ENCODE measurements at places on chromosomes 5 and 9. TPM values are rescaled to one million over a fixed set of nuclear protein-coding genes. Genes with fewer than 3 reads are reported as not detected.

- no peak for DNase-seq
- H3K36me3 ChIP-seq, result no peaks in the 10 kb centered on the region
- no peaks in the 10 kb centered on the region for H3K4me1 ChIP-seq
- no peak overlapping the region for H3K4me3 ChIP-seq
- no peak overlapping the region for H3K27ac ChIP-seq
These were observed 67.2 kb upstream of the IER5L start for GRCh38 chr9:129245276-129245675.

GRCh38 chr5:37723162-37723961 is 116.5 kb downstream of the GDNF start:
- no peaks in the 10 kb centered on the region for H3K4me1 ChIP-seq
- H3K27ac ChIP-seq, result no peak overlapping the region
- H3K4me3 ChIP-seq, result no peak overlapping the region
- H3K27me3 ChIP-seq, result no peaks in the 10 kb centered on the region

DNA sequence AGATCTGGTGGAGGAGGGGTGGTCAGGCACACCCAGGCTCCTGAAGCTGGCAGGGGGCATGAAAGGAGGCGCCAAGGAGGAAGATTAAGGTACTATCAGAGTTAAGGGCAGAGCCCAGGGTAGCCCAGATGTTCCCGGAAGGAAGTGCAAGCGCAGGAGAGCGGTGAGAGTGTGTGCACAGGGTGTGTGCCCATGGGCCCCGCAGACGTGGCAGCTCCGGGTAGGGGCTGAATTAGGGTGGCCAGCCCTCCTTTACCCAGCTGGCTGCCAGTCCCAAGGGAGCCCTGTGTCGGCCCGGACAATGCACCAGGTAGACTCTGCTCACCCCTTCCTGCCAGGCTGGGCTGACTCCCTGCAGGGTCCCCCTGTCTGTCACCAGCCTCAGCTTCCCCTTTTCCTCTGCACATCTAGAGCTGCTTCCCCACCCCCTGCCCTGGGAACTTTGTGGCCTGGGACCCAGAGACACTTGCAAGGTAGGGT is at the start of gene SMIM33:
Gene SMIM33, plus strand, starts transcription at position 184 of the 480 bp plus-strand sequence. Its CDS starts 118 bp downstream, at position 302.
- H3K4me3 ChIP-seq, result no peak within 1 kb of the TSS
- H3K27me3 ChIP-seq, result no peaks in the 10 kb centered on the region
- H3K27ac ChIP-seq, result no peak within 1 kb of the TSS
- no peaks in the 10 kb centered on the region for H3K4me1 ChIP-seq

DNA sequence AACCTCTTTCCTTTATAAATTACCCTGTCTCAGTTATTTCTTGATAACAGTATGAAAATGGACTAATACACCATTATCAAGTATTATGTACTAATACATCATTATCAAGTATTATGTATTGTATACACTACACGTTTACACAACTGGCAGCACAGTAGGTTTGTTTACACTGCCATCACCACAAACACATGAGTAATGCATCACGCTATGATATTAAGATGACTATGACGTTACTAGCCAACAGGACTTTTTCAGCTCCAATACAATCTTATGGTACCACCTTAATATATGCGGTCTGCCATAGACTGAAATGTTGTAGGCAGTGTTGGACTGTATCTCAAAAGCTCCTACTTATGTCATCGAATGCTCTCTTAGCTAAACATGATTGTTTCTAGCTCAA is 28.2 kb downstream of the PRELID2 start:
- DNase-seq, result no peak
- no peak overlapping the region for H3K27ac ChIP-seq
- peaks cover 13% of the 10 kb centered on the region for H3K36me3 ChIP-seq
- H3K4me3 ChIP-seq, result no peak overlapping the region
- no peaks in the 10 kb centered on the region for H3K4me1 ChIP-seq
- no peaks in the 10 kb centered on the region for H3K27me3 ChIP-seq

- no peak for DNase-seq
- no peaks in the 10 kb centered on the region for H3K27me3 ChIP-seq
- peaks cover 3% of the 10 kb centered on the region for H3K4me1 ChIP-seq
- H3K27ac ChIP-seq, result no peak overlapping the region
These were observed 62.0 kb upstream of the RNF130 start for GRCh38 chr5:180133551-180133950.

DNA sequence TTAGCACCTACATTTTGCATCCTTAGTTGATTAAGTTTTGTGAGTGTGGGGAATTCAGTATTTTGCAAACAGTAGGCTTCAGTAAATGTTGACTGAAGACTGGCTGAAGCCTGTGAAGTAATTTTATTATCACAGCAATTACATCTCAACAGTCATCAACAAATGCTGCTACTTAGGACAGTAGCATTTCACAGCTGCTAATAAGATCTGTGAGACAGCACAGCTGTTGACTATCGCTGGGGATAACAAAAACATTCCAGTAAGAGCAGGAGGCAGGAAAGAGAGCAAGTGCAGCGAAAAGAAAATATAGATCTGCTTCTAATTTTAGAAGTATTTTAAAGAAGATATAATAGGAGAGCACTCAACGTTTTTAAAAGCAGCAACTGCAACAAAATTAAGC is 117.3 kb upstream of the FGF10 start:
- H3K4me3 ChIP-seq, result no peak overlapping the region
- no peaks in the 10 kb centered on the region for H3K27me3 ChIP-seq
- H3K4me1 ChIP-seq, result no peaks in the 10 kb centered on the region

DNA sequence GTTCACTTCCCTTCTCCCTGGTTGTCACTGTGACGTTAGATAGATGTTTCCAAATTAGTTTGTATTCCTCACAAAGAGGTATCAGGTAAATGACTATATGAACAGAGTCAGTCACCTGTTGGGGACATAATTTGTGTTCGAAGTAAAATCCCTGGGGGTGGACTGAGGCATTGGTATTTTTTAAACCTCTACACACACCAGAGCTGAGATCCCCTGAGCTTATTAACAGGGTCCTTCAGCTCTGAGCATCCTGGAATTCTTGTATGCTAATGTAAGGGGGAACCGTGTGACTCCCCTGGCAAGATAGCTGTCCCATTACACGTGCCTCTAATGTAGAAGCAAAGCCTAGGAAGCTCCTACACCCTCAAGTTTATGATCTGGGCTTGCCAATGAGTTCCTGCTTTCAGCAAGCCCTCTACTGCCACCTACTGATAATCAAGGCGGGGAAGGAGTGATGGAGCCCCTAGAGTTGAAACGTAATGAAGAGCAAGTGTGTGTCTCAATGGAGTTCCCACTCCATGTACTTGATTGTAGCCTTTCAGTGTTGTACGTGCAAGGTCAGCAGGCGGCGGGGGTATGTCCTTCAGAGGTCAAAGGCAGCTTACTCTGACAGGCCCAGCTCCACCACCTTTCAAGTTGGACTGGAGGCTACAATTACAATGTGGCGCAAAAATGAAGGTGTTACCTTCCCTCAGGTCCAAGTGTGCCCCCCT is 14.4 kb downstream of the PRKACG start:
- no peak for DNase-seq
- no peaks in the 10 kb centered on the region for H3K27me3 ChIP-seq
- no peak overlapping the region for H3K4me3 ChIP-seq
- no peak overlapping the region for H3K27ac ChIP-seq

- no peak for DNase-seq
- no peaks in the 10 kb centered on the region for H3K4me1 ChIP-seq
- H3K36me3 ChIP-seq, result no peaks in the 10 kb centered on the region
- no peak overlapping the region for H3K4me3 ChIP-seq
- no peaks in the 10 kb centered on the region for H3K27me3 ChIP-seq
These were observed 31.3 kb downstream of the PARP8 start for GRCh38 chr5:50697739-50698138.

- H3K27ac ChIP-seq, result no peak overlapping the region
- no peaks in the 10 kb centered on the region for H3K27me3 ChIP-seq
- H3K4me3 ChIP-seq, result no peak overlapping the region
- no peak for DNase-seq
These were observed 62.3 kb downstream of the MAST4 start for GRCh38 chr5:66658516-66658915.

DNA sequence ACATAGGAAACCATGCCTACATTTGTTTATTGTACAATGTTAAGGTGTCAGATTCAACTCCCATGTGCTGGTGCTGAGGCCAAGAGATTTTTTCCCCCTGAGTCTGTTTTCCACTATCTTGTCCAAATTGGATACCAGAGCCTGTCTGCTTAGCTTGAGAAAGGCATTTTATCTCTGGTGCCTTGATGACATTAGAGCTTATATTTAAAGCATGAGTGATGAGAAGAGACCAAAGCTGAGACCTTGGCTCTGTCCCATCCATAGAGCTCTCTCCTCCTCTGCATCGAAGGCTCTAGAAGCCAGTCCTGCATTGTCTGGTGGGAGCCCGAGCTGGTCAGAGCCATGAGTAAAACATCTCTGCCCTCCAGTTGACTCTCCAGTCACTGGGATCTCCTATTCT is 10.4 kb upstream of the PPP2CA start:
- DNase-seq, result no peak
- no peak overlapping the region for H3K4me3 ChIP-seq
- H3K4me1 ChIP-seq, result no peaks in the 10 kb centered on the region
- no peaks in the 10 kb centered on the region for H3K36me3 ChIP-seq
- H3K27me3 ChIP-seq, result no peaks in the 10 kb centered on the region

DNA sequence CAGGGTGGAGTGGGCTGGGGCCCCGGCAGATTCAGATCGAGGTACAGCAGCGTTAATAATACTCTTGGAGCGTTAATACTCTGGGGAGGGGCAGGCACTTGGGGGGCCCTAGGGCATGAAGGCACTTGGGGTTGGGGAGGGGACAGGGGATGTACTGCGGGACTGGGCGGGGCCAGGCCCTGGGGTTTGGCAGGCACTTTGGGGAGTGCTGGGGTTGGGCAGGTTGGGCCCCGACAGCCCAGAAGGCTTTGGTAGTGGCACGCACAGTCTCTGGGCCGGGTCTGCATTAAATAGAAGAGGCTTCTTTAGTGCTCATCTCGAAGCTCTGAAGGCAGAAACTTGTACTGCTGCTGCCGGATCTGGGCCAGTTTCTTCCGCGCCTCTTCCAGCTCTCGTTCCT is 7.8 kb upstream of the TPM2 start:
- no peak for DNase-seq

- H3K27me3 ChIP-seq, result no peaks in the 10 kb centered on the region
- no peaks in the 10 kb centered on the region for H3K4me1 ChIP-seq
- no peak for DNase-seq
- H3K27ac ChIP-seq, result no peak overlapping the region
- H3K4me3 ChIP-seq, result no peak overlapping the region
- no peaks in the 10 kb centered on the region for H3K36me3 ChIP-seq
These were observed 582.7 kb upstream of the DMAC1 start for GRCh38 chr9:8382266-8382665.

DNA sequence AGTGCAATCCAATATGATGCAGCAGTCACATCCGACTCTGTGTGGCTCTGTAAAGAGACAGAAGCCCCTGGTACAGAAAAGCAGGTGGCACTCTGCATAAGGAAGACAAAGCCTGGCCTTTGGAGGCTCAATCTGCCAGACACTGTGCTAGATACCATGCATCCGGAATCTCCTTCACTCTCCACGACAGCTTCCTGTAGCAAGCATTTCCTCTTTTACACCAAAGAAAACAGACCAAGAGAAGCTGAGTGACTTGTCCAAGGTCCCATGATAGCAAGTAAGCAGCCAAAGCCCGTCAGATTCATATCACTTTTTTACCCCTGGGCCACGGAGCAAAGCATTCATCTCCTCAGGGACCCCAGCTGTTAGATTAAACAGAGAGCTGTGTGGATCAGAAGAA is 64.2 kb upstream of the SMIM23 start:
- H3K4me3 ChIP-seq, result no peak overlapping the region
- H3K27me3 ChIP-seq, result no peaks in the 10 kb centered on the region
- DNase-seq, result no peak
- H3K36me3 ChIP-seq, result no peaks in the 10 kb centered on the region

GRCh38 chr9:20200991-20201431 is 412.2 kb upstream of the SLC24A2 start:
- H3K27me3 ChIP-seq, result no peaks in the 10 kb centered on the region
- DNase-seq, result no peak
- no peaks in the 10 kb centered on the region for H3K36me3 ChIP-seq
- H3K4me1 ChIP-seq, result peaks cover 4% of the 10 kb centered on the region

DNA sequence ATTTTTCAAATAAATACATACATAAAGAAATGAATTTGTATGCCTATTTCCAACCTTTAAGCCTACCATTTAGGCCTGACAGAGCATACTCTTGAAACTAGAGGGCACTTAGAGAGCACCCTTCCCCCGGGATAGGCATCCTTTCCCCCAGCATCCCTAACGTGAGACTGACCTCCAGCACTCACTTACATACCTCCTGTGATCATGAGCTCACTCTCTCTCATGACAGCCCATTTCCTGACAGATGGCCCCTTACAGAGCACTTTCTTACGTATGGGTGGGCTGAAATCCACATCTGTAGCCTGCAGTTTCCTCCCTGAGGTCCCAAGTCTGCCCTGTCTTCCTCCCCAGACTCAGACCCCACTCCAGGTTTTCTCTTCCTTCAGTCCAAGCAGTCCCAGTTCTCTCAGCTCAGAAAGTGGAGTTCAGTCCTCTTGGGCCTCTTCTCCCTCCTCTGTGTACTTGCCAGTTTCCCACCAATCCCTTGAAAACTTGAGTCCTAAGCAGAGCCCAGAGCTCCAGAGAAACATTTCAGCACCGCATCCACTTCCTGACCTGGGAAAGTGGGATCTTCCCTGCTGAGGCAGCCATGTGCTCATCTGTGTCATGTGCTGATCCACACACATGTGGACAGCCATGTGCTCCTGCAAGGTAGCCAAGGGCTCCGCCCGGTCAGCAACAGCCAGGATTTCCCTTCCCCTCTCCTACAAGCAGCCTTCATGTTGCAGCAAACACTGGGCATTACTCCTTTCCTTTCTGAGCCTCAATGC is 2.2 kb upstream of the CDX1 start:
- H3K27ac ChIP-seq, result peak overlapping the region; percentile 57
- H3K36me3 ChIP-seq, result no peaks in the 10 kb centered on the region
- peaks cover 8% of the 10 kb centered on the region for H3K4me1 ChIP-seq
- peaks cover 45% of the 10 kb centered on the region for H3K27me3 ChIP-seq

DNA sequence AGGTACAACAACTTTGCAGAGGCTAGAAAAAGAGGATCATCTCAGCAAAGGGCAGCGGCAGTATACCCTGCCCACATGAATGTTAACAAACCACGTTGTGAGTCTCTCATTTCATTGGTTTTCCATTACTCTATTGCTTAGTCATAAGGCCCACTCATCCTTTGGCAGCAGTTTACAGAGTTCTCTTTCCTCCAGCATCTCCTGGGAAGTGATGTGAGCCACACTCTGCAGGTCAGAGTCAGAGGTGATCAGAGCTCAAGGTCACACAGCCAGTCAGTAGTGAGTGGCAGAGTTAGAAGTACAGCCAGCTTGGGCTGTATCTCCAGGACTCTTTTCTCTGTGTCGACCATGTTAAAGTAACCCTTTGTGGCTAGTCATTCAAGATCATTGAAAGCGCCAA is 599.6 kb upstream of the GRAMD2B start:
- H3K27ac ChIP-seq, result no peak overlapping the region
- H3K27me3 ChIP-seq, result no peaks in the 10 kb centered on the region
- no peak overlapping the region for H3K4me3 ChIP-seq
- no peak for DNase-seq
- H3K4me1 ChIP-seq, result no peaks in the 10 kb centered on the region
- no peaks in the 10 kb centered on the region for H3K36me3 ChIP-seq

IFNB1 gene
- total RNA-seq, result not detected

ST6GALNAC4 gene
- total RNA-seq, result 19.0 TPM

ADGRV1 gene
- total RNA-seq, result 2.7 TPM

OR1Q1 gene
- total RNA-seq, result not detected

SUSD3 gene
- total RNA-seq, result 4.4 TPM

LHX3 gene
- not detected for total RNA-seq

ORM2 gene
- total RNA-seq, result not detected

SLC6A7 gene
- total RNA-seq, result not detected

MRPL50 gene
- total RNA-seq, result 11.6 TPM
